ENCODE measurements at places on chromosomes 13 and 19.

- no peak for DNase-seq
Observed at GRCh38 chr13:105050686-105051085, 1484.8 kb downstream of the EFNB2 start.

- DNase-seq = no peak
Observed at GRCh38 chr13:97130190-97130589, 91.9 kb upstream of the MBNL2 start.

- no peak for DNase-seq
Observed at GRCh38 chr13:85194482-85194881, 604.7 kb downstream of the SLITRK6 start.

GRCh38 chr19:29680937-29681336 lies 15.7 kb downstream of the PLEKHF1 start:
- no peak for DNase-seq

- DNase-seq = no peak
Observed at GRCh38 chr19:3403489-3404323, 37.3 kb downstream of the NFIC start.

GRCh38 chr19:8511573-8512101 lies 2.3 kb downstream of the ZNF414 start:
- DNase-seq = no peak

GRCh38 chr19:35528218-35529038 lies at the start of gene SBSN:
Gene SBSN (minus strand): TSS chr19:35528311. CDS start chr19:35528281, 30 bp downstream.
- peak; percentile 77 for DNase-seq

DNA sequence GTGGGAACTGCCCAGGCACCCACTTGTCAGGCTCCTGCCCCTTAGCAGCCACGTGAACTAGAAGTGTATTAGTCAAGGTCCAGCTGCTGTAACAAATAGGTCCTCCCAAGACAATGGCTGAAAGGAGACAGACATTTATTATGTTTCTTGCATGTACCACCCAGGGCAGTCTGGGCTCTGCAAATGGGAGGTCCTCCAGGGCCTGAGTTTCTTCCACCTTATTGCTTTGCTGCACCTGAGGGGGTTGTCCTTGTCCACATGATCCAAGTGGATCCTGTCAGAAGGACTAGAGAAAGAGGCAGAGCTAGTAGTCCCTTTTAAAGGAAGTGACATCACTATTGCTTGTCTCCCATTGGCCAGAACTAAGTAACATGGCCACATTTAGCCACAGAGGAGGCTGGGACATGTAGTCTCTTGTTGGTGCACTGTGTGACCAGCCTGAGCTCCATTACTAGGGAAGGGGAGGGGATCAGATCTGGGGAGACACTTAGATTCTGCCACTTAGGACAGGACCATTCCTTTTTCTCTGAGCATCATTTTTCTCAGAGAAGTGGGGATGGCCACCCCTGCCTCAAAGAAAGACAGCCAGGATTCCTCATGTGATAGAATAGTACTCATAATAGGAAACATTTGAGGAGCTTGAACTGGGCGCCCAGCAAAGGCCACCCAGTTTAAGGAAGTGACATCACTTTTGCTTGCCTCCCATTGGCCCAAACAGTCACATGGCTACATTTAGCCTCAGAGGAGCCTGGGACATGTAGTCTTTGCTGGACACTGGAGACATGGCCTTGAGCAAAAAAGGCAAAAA lies 15.1 kb downstream of the CC2D1A start:
- peak; percentile 42 for DNase-seq

DNA sequence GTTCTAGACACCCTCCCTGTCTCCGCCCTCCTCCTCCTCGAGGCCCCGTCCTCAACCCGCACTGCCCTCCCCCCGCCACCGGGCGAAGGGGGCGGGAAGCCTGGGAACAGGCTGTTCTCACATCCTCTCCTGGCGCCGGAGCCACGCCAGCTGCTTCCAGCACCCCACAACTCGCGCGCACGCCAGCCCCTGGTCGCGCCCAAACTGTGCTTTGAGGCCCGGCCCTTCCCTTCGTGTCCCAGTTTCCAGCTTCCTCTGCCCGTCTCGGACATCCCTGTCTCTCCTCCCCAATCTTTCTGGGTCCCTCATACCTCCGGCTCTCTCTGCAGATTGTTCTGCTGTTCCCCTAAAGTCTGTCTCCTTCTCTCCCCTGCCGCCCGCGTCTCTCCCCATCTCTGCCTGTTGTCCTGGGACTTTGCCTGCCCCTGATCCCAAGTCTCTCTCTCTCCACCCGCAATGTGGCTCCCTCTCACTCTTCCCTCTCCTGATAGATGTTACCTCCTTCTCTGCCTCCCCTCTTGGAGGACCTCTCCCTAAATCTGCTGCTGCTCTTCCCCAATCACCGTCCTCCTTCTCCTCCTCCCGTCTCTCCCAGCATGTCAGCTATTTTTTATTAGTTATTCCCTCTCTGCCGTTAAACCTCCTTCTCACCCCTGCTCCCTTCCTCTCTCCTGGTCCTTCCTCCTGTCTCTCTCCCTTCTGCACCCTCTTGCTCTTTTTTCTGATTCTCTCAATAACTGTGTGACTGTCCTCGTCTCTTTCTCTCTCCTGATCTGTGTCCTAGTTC lies 14.2 kb downstream of the DPF1 start:
- DNase-seq = no peak

GRCh38 chr19:41320568-41320967 lies 10.6 kb downstream of the CCDC97 start:
- DNase-seq = no peak

DNA sequence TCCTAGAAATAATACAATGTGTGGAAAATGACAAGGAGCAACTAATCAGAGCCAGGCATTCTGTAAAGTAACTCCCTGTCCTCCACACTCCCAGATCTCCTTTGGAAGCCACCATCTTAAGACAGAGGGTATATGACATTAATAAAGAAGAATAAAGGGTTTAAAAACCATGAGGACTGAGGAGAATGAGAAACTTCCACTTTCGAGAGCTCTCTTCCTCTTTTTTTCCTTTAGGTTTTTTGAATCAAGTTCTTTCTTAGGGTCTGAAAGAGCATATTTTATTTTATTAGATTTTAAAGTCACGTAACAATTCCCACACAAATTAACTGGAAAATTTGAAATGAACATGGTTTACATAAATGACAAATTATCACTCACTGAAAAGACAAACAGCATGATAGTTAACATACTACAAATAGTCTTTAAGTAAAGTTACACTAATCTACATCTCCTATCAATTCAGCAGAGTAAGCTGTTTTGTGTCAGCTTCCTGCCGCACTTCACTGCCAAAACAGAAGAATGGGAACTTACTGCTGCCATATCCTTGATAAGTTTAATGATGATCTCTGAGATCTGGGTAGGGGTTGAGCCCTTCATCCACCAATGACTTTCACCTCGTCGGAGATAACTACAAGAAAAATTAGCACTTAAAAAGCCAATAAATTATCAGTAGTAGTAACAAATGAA lies 38.6 kb upstream of the FBXL3 start:
- DNase-seq = peak; percentile 54
